Endodermal cell (in vitro differentiated cells): ENCODE measurements at places on chromosomes 16 and 17. TPM values are rescaled to one million over a fixed set of nuclear protein-coding genes. Genes with fewer than 3 reads are reported as not detected.

Gene C17orf78
- not detected in 2 replicates for total RNA-seq

Gene CACNG3
- not detected in 2 replicates for total RNA-seq

Gene HS3ST2
- total RNA-seq: not detected in 3 replicates

Gene HBQ1
- 0.97 and 1.3 TPM in 2 replicates for total RNA-seq

Gene TMEM231
- 11.2 to 15.7 TPM (median 15.4 TPM) in 3 replicates for total RNA-seq

Gene CD300LB
- total RNA-seq: not detected in 3 replicates

Gene KRTAP4-4
- total RNA-seq: not detected in 2 replicates

Gene RBFOX1
- total RNA-seq: 1.9 and 2.7 TPM in 2 replicates

Gene CSH2
- total RNA-seq: 0.54 and 0.57 TPM in 2 replicates

Gene RPRML
- total RNA-seq: 0.31 TPM in 1 of 3 replicates, not detected in the others

Gene OR3A3
- total RNA-seq: not detected in 3 replicates

Gene KRTAP3-2
- not detected in 2 replicates for total RNA-seq

Gene GGNBP2
- total RNA-seq: 48.6 to 66.8 TPM (median 61.6 TPM) in 3 replicates

Gene SRCIN1
- 2.8 and 2.9 TPM in 2 replicates for total RNA-seq

Gene WFIKKN2
- 0.27 to 0.29 TPM (median 0.28 TPM) in 3 replicates for total RNA-seq

Gene HLF
- total RNA-seq: not detected in 2 replicates

Gene ZG16
- not detected in 3 replicates for total RNA-seq

Gene CDK12
- 64.8 and 70.2 TPM in 2 replicates for total RNA-seq

Gene KRTAP1-1
- not detected in 3 replicates for total RNA-seq

Gene CES5A
- 0.26 TPM in 1 of 2 replicates, not detected in the other for total RNA-seq

Gene METTL2A
- total RNA-seq: 21.4 to 38.5 TPM (median 38.3 TPM) in 3 replicates
